Stimulated activated CD4-positive, alpha-beta T cell treated with anti-CD3 and anti-CD28 coated beads, Interleukin-15, amount 100 ng/mL, for 1 hour (primary cell): ENCODE measurements at places on chromosomes 5 and 9.
A peak's percentile ranks its signal among the peaks of the same experiment; 100 is the strongest.

GRCh38 chr5:175098301-175098700 is 345.7 kb downstream of the DRD1 start:
- no peak for DNase-seq

GRCh38 chr5:4373051-4373820 is 766.9 kb upstream of the ADAMTS16 start:
- no peak for DNase-seq

DNA sequence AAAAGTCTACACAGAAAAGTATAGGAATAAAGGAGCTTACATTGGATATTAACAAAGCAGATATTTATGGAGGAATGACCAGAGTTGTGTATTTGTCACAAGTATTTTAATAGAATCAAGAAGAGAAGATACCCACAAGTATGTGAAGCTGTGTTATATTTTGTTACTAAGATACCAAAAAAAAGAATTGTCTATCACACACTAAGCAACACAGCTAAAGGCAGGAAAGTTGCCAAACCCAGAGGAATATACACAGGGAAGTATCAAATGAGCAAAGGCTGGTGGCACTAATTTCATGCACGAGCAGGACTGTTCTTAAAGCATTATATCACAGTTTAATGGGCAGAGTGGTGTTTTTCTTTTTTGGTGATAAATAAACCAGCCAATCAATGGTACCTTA is 30.9 kb upstream of the RAI14 start:
- DNase-seq: no peak

DNA sequence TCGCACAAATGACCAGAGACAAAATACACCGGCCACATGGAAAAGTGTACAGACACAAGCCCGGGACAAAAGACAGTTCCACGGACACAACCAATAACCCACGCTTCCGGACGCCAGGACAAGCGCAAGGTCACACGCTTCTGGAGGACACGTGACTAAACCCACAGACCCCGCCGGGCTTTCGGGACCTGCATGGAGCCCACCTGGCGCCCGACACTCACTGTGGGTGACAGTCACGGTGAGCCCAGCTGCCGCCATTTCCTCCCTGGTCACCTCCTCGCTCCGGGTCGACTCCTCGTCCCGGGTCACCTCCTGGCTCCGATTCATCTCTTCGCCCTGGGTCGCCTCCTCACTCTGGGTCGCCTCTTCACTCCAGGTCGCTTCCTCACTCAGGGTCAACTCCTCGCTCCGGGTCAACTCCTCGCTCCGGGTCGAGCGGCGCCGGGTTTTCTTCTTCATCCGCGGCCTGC is 470 bp downstream of the BAG1 start:
- DNase-seq: peak; percentile 23

- no peak for DNase-seq
These were observed 18.0 kb downstream of the AQP3 start for GRCh38 chr9:33429256-33429985.

DNA sequence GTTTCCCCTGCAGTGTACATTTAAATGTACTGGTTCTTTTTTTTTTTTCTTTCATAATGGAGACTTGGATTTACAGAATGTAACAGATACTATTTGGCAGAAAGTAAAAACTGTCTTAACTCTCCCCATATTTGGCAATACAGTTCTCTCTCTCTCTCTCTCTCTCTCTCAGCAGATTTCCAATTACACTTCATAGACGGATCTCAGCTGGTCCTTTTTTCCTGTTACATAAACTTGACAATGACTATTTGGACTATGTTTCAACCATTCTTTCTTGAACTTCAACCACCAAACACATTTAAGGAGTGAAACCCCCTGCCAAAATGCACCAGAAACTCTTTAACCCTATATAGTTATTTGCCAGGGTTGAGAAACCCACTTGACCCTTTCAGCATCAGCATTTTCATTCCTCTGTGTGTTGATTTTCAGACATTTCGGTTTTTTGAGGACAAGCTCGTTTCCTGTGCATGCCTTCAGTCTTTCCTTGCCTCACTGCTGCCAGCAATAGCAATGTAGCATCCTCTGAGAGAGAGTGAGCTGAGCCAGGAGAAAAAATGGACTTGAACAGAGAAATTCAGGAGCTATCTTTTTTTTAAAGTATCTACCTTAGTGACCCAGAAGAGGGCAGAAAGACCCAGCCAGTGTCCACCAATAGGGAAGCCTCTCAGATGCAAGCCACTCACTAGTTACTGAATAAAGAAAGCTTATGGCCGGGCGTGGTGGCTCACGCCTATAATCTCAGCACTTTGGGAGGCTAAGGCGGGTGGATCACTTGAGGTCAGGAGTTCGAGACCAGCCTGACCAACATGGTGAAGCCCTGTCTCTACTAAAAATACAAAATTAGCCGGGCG is 26.0 kb upstream of the GNA14 start:
- no peak for DNase-seq

GRCh38 chr5:110757118-110757729 is 18.4 kb downstream of the SLC25A46 start:
- no peak for DNase-seq

GRCh38 chr9:136140046-136140445 is 21.4 kb upstream of the TMEM250 start:
- DNase-seq: no peak

DNA sequence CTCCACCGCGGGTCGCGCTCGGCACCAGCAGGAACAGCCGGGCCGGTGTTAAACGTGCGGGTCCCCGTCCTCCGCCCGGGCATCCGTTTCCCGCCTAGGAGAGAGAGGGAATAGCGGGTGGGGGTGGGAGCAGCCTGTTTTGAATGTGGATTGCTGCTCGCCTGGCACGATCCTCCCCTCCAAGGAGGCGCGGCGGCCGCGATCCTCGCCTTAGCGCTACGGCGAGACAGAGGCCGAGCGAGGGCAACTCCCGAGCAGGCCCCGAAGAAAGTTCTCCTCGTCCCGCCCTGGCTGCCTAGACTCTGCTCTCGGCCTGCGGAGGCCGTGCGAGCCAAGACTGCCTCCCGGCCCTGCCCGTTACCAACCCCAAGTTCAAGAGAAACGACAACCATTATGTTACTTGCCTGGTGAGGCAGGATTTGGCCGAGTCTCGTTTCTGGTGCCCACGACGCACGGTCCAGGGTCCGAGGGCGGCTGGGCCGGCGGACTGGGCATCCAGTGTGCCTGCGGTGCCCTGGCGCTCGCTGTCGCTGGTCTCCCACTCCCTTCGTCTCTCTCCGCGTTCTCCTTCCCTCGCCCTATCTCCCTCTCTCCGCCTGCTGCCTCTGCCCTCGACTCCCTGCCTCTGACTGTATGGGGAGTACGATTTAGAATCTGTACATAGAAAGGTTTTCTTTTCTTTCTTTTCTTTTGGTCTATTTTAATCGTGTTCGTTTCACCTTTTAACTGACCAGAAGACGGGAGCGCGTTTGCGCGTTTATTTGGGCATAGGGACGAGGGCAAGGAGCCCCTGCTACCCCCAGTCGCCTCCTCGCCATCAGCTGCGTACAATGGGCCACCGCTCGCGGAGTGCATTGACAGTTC is 724 bp downstream of the NR2F1-AS1 start:
- DNase-seq: no peak

DNA sequence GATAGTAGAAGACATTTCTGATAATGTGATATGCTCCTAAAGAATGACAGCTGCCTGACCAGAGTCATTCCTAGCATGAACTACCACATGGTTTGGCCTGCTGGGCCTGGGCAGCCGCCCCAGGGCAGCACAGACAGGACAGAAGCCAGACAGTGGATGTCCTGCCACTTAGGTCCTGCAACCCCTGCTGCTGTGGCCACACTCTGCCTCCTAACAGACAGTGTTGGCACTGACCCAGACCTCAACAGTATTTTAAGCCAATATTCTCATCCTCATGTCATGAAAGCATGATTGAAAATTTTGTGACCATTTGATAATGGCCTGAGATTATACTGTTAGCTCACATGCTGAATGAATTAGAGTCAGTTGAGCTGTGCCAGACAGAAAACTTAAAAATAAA is 15.8 kb downstream of the CENPP start:
- no peak for DNase-seq

DNA sequence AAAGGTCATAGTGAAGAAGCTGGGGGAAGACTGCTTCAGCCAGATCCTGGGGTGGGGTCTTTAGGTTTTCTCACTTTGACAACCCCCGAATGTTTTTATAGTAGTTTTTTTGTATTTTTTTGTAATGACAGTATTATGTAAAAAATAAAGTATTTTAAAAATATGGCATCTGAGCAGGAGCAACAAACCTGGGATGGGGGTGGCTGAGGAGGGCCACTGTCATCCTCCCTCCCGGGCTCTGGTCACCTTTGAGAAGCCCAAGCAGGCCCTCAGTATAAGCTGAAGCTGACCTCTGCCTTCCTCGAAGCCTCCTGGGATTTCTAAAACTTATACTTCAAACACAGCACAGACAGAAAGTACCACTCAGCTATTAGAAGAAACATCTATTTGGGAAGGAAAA is 8.7 kb downstream of the DNAJB5 start:
- DNase-seq: no peak

GRCh38 chr9:73007966-73008672 is 55.3 kb upstream of the ALDH1A1 start:
- DNase-seq: no peak

DNA sequence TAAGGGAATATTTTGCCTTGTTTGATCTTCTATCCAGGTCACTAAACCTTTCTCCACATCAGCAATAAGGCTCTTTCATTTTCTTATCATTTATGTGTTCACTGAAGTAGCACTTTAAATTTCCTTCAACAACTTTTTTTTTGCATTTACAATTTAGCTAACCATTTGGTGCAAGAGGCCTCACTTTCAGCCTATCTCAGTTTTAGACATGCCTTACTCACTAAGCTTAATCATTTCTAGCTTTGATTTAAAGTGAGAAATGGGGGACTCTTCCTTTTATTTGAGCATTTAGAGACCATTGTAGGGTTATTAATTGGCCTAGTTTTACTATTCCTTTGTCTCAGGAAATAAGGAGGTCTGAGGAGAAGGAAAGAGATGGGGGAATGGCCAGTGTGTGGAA is 250.5 kb downstream of the AUH start:
- no peak for DNase-seq

DNA sequence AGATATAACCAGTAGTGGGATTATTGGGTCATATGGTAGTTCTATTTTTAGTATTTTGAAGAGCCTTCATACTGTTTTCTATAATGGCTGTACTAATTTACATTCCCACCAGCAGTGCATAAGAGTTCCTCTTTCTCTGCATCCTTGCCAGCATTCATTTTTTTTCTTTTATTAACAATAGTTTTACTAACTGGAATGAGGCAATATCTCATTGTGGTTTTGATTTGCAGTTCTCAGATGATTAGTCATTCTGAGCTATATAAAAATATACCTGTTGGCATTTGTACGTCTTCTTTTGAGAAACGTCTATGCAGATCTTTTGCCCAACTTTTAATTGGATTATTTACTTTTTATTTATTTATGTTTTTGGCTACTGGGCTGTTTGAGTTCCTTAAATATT is 1579.3 kb upstream of the CDH6 start:
- no peak for DNase-seq

GRCh38 chr9:94817291-94818177 is 91.0 kb downstream of the AOPEP start:
- DNase-seq: no peak

- DNase-seq: no peak
These were observed 233.9 kb upstream of the TBCA start for GRCh38 chr5:78009937-78010527.

- no peak for DNase-seq
These were observed 71.1 kb downstream of the FBXL7 start for GRCh38 chr5:15571081-15571480.
